Activated T-helper 1 cell treated with anti-CD3 and anti-CD28 coated beads, Interleukin-2, amount 50 U/mL, for 16 hours (primary cell): ENCODE measurements at places on chromosomes 16 and 17.

DNA sequence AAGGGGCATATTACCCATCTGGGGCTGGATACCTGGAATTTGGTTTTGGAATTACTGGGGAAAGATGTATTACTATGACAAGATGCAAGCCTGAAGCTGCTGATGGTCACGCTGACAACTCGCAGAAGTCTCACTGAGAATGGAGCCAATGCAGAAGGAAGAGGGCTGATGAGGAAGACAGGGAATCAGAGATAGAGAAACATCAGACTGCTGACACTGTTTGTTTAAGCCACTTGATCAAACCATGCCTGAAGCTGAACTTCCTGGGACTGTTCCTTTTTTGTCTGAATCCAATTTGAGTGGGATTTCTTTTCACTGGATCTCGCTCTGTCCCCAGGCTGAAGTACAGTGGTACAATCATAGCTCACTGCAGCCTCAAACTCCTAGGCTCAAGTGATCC, 133.9 kb downstream of the GAS7 start:
- DNase-seq: no peak

- no peak for DNase-seq
Measured at GRCh38 chr17:38883592-38884526, 14.0 kb downstream of the LASP1 start.

GRCh38 chr16:63516394-63516793, 1480.2 kb upstream of the CDH8 start:
- no peak for DNase-seq

- DNase-seq: no peak
Measured at GRCh38 chr17:73524941-73525679, 119.1 kb downstream of the SDK2 start.

- no peak for DNase-seq
Measured at GRCh38 chr16:75256059-75256571, 4.7 kb upstream of the BCAR1 start.

- DNase-seq: no peak
Measured at GRCh38 chr17:16037636-16038035, 38.0 kb downstream of the TTC19 start.

GRCh38 chr17:47732399-47733046, 513 bp upstream of the TBX21 start:
- DNase-seq: no peak

DNA sequence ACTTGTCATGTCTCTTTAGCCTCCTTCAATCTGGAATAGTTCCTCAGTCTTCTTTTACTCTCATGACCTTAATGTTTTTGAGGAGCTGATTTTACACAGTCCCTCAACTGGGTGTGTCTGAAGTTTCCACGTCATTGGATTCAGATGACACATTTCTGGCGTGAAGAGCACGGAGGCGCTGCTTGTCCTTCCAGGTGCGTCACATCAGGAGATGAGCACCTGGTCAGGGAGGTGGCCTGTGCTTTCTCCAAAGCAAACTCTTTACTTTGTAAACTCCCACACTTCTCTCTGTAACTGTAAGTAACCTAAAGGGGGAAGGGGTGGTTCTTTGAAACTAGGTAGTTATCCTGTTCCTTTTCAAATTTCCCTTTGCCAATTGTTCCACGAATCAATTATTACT, 52.5 kb upstream of the MNT start:
- no peak for DNase-seq

DNA sequence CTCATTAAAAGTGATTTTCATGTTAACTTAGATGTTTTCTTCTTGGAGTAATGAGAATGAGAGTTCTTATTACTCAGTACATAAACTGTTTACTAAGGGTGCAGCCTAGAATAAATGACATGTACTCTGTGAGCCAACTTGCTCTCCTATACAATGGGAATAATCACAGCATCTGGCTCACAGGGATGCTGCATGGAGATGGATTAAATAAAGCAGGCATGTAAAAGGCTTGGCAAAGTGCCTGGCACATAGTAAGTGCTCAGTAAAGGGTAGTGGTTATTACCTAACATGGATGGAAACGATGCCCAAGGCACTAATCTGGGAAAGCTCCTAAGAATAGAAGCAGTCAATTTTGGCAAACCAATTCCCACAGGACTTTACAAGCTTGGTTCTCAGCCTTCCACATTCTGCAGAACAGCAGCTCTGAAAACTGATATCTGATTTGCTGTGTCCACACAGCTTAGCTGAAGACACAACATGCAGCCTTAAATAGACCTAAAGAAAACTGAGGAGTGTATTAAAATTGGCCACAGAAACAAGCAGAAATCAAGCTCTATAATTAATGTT, 176.1 kb downstream of the ABCC12 start:
- no peak for DNase-seq

GRCh38 chr16:75558846-75559401, 2.9 kb upstream of the TMEM231 start:
- DNase-seq: no peak

DNA sequence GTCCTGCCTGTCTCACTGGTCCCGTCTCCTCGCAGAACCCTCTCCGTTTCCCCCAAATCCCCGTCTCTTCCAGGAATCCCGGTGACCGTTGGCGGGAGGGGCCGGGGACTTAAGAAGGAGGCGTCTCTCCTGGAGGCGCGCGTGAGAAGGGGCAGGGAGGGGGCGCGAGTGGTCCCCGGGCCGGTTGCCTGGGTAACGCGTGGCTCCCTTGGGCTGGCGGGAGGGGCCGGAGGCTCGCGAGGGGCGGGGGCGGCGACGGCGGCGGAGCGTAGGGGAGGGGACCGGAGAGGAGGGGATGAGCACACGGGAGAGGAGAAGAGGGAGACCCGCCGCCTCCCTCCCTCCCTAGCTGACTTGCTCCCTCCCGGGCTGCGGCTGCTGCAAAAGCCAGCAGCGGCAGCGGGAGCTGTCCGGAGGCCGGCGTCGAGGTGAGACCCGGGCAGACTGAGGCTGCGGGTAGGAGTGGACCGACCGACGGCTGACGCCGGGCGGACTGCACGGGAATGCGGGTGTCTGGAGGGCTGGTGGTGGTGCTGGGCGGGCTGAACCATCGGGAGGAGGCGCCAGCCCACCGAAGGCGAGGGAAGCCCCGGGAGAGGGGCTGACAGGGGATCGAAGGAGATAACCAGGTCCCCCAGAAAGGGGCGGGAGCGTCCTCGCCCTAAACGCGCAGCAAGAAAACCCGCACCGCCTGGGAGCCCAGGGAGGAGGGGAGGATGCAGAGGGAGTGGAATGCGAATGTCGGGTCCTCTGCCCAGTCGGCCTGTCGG, at the start of gene PRRT2:
TSS of gene PRRT2 (plus strand) at position 298 of the 770 bp plus-strand sequence. CDS start 862 bp downstream, outside the sequence.
- DNase-seq: no peak

- no peak for DNase-seq
Measured at GRCh38 chr17:81364278-81365147, 30.7 kb upstream of the BAHCC1 start.

DNA sequence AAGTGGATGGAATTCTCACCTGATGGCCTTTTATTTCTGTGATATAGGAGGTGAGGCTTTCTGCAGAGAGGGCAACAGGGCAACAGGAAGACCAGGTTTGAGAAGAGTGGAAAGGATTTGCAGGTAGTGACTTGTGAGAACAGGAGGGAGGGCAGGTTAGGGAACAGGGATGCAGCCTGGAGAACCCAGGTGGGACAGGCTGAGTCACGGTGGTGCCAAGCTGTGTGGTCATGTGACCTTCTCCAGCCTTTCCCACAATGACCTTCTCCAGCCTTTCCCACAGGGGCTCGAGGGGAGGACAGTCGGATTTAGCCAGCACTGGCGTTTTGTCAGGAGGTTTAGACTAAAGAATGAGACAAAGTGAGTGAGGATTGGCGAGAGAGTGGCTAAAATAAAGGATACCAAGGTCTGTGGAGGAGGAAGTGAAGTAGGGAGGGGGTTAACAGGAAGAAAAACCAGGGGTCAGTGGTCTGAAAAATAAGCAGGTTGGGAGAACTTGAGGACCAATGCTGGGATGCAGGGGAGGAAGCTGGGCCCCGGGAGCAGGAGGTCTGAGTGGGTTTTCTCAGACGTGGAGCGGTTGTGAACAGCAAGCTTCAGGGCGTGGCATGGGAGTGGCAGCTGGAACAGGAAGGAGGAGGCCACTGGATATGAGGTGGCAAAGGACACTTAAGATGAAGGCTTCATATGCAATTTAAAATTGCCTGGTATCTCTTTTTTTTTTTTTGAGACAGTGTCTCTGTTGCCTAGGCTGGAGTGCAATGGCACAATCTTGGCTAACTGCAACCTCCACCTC, 37.7 kb downstream of the DNAH2 start:
- no peak for DNase-seq

DNA sequence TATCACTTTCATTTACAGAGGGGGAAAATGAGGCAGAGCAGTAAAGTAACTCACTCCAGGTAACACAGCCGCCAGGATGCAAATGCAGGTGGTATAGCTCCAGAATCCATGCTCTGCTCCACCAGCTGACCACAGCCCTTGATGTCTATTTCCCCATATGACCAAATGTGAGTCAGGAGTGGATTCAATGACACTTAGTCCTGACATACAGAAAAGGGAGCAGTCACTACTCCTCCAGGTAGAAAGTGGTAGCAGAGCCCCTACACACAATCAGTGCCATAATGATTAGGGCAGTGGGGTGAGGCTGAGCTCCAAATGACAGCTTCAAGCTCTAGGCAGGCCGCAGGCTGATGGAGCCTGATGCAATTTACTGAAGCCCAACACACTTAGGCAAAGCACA, 43.3 kb upstream of the GFOD2 start:
- no peak for DNase-seq

GRCh38 chr16:25010542-25010941, 4.6 kb downstream of the ARHGAP17 start:
- no peak for DNase-seq

DNA sequence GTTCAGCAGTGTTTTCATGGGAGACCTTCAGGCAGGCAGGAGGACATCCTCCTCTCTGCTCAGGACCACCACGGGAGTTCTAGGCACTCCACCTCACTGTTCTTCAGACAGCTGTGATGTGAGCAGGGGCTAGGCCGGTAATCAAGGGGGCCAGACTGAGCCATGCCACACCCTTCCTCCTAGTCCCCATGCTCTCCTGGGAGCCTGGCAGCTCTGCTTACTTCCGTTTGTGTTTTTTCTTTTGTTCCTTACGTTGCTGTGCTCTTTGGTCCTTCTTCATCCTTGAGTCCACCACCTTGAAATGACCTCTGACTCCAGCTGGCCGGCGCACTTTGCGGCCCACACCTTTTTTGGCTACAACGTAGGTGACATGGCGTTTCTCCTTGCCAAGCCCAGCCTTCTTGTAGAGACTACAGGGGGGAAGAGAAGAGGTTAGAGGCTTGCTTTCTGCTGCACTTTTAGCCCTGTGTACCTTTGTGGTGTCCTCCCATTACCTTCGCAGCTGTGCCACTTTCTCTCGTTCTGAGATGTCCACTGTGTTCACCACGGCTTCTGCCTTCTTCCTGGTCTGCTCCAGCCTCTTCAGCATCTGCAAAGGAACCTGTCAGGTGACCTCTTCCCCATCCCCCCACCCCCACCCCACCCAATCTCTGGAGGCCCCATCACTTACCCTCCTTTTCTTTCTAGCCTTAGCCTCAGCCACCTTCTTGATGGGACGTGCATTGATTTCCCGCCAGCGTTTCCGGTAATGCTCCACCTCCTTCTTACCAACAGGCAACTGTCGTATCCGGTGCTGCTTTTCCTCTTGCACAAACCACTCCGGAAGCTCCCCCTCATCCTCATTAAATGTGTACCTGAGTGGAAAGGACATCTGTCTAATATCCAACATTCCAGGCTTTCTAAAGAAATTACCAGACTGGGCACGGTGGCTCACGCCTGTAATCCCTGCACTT, 7.4 kb upstream of the PSMC5 start:
- DNase-seq: no peak

- no peak for DNase-seq
Measured at GRCh38 chr16:21990381-21990944, 10.5 kb downstream of the PDZD9 start.

DNA sequence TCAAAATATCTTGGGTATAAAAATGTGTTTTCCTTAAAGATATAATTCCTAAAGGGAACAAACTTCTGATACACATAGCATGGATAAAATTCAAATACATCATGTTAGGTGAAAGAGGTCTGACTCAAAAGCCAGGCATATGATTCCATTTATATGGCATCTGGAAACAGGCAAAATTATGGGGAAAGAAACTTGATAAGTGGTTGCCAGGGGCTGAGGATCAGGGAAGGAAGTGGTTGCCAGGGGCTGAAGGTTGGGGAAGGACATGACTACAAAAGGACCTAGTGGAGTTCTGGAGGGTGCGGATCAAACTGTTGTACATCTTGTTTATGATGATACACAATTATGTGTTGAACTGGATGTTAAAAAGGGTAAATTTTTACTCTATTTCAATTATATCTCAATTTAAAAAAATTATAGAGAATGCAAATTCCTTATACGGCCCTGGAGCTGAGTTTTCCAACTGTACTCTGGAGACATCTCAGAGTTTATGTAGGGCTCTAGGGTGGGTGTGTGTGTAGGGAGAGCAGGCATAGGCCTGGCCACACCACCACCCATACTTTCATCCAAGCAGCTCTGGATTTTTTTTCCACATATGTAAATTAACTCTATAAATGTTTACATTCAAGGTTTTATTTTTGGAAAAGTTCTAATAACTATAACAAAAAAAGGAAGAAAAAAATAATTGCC, 55.0 kb downstream of the AMFR start:
- DNase-seq: no peak

DNA sequence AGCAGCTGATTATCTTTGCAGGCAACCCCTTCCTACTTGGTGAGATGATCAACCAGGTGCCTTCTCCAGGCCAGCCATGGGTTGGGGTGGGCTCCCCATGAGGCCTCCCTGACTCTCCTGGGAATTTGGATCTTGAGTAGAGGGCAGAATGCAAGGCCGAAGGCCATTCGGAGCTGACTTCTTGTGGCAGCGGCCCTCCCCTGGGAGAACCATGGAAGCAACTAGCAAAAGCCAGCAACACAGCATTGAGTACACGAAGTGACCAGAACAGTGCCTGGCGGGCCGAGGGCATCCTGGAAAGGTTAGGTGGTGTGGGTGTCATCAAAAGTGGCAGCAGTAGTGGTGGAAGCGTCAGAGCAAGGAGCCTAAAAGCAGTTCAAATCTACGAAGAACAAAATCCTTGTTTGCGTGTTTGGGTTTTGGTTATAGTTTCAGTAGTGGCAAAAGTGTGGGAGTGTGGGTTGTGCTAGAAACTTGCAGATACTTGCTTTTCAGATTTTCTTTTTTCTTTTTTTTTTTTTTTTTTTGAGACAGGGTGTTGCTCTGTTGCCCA, 2.0 kb upstream of the ALDH3A1 start:
- no peak for DNase-seq

- DNase-seq: no peak
Measured at GRCh38 chr17:43983196-43983514, 21.3 kb upstream of the NAGS start.

DNA sequence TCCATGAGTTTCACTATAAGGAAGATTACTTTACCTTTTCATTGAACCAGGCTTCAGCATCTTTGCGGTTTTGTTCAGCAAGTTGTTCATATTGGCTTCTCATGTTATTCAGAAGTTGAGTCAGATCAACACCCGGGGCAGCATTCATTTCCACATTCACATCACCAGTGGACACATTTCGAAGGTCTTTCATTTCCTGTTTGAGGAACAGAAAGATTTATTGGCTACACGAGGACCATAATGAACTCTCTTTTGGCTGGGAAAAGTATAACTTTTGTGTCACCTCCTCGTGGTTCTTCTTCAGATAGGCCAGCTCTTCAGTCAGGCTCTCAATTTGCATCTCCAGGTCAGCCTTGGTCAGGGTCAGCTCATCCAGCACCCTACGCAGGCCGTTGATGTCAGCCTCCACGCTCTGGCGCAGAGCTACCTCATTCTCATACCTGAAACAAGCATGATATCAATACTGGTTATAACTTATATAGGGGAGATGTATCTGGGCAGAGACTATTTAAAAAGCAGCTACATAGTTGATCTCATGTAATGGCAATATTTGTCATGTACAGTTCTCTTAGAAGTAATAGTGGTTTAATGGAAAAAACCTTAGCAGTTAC, 2.1 kb downstream of the KRT10 start:
- no peak for DNase-seq
